ENCODE measurements at places on chromosomes 5 and 9.

- DNase-seq: no peak
These were observed at the start of gene FGF10 for GRCh38 chr5:44389090-44389822. TSS of gene FGF10 (minus strand) at chr5:44389420. CDS start at chr5:44388682, 738 bp downstream.

DNA sequence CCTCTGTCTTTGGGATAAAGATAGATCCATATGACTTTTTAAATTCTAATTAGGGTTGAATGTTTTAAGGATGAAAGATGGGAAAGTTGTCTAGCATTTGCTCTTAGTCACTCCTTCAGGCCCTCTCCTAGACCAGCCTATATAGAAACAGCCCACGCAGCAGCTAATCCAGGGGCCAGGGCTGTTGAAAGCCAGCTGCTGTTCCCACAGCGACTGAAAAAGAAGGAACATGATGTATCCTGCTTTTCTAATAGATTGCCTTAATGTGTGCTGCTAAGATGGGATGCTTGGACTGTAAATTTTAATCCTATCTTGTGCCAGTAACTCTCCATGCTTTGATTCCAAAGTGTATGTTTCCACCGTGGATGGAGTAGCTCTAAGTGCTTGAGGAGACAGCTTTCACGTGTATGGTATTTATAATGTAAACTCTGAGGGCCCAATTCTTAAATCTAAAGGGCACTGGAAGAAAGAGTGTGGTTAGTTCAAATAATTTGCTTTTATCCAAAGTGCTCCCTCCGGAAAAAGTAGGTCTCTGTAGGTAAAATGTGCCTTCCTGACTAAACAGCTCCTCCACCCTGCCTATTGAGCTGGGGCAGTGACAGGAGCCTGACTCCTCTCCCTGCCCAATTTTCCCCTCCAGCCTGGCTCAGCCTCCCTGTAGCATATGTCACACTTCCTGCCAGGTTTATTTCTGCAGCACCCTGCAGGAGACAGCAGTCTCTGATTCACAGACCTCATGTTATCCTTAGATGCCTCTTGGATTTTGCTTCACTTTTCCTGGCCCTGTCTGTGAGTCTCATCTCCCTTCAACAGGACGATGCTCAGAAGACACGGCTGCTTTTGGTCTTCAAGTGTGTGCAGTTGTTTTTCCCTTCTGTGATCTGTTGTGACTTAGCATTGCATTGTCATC, 33.2 kb downstream of the SLC36A1 start:
- DNase-seq: no peak

- DNase-seq: no peak
These were observed 172.9 kb upstream of the IL12B start for GRCh38 chr5:159503236-159503635.

- DNase-seq: no peak
These were observed 41.6 kb upstream of the MROH2B start for GRCh38 chr5:41112486-41113455.

GRCh38 chr5:88687373-88687911, 195.5 kb downstream of the MEF2C start:
- DNase-seq: no peak
